ENCODE measurements at places on chromosomes 6 and 20.

GRCh38 chr6:94501516-94501915, 1075.8 kb upstream of the MANEA start:
- no peak for DNase-seq

DNA sequence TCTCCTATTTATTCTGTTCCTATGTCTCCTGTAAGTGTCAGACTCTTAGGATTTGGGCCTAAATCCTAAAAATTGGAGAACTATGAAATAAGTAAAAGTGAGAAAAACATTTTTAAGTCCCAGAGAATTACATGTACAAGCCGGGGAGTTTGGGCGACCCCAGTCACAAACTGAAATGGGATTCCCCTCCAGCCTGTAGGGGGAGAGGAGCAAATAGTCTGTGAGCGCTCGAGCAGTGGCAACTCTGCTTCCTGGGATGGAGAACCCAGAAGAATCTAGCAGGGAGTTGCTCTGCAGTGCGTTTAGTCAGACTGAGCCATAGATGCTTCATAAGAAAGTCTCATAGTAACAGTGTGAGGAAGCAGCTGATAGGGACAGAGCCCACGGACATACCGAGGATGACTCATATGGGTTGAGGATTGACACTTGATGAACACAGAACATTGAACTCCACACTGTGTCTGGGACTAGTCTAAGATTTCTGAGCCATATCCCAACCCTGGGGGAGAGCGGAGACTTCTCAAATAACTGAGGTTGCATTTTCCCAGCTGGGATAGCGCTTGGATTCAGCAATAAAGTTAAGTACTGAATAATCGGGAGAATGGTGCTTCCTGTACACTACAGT, 437.2 kb downstream of the BCKDHB start:
- DNase-seq = no peak

GRCh38 chr6:85401186-85402021, 48.5 kb upstream of the NT5E start:
- no peak for DNase-seq

DNA sequence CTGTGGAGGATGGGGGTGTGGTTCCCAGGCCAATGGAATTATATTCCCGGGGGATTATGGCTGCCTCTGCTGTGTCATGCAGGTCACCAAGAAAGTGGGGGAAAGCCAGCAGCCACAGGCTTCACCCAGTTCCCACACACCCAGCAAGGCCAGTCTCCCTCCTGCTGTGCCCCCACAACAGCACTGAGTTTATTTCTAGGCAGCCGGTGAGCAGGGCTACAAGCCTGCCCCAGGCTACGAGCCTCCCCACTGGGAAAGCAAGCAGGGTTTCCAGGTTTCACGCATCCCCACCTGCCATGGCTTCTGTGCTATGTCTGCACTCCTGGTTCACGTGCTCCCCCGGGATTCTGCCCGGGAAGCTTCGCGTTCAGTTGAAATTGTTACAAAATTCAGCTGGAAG, 72.6 kb downstream of the ERMARD start:
- DNase-seq = no peak

GRCh38 chr20:4154958-4155411, 139.6 kb upstream of the RNF24 start:
- peak; percentile 89 for DNase-seq

DNA sequence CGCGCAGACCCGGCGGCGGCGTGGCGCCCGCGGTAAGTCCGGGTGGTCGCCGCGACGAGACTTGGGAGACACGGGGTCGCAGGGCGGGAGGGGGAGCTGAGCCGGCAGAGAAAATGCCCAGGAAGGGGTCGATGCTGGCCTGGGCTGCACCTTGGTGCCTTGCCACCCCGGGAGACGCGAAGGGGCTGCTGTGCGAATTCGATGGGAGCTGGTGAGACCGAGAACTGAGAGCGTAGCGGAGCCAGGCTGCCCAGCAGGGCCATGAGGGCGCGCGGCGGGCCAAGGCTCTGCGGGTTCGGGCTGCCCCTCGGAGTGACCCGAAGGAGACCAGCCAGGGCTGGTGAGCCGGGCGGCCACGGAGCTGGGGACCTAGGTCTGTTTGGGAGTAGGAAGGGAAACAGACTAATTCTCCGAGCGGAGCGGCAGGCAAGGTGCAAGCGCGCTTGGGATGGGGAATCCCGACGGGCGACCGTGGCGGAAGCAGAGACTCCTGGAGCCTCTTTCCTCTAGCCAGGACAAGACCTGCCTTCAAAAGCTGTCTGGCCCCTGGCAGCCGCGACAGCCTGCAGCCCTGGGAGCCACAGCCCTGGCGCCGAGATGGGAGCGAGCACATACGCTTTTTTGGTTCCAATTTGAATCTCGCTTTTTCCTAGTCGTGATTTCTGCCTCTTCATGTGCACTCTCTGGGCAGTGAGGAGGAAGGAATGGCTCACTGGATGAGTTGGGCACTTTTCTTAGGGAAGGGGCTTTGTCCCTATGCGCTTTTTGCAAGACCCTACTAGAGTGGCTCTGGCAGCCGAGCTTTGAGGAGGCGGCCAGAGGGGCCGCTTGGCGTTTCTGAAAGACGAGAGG, 691 bp downstream of the SYNDIG1 start:
- no peak for DNase-seq

DNA sequence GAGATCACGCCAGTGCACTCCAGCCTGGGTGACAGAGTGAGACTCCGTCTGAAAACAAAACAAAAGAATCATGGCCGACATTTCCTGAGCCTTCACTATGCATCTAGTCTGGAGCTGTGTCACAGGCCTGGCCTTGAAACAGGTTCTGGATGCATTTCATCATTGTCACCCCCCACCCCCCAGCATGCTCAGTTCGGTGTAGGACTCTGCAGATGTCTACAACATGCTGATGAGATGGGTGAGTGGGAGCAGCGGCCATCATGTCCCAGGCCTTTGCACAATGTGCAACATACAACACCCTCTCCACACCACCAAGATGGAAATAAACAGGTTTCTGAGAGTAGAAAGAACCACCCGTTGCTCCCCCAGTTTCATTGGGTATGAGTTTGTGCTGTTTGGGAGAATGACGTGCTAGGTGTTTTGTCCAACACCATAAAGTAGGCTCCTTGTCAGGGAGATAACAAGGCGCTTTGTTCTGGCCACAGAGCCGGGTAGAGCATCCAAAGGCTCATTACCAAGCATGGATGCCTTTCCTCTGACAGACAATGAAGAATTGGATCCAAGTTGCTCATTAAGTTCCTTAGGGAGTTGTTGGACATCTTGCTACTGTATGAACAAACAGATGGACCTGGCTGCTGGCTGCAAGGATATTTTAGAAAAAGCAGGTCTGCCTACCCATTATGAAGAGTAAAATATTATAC, 22.1 kb downstream of the SNHG17 start:
- DNase-seq = no peak

DNA sequence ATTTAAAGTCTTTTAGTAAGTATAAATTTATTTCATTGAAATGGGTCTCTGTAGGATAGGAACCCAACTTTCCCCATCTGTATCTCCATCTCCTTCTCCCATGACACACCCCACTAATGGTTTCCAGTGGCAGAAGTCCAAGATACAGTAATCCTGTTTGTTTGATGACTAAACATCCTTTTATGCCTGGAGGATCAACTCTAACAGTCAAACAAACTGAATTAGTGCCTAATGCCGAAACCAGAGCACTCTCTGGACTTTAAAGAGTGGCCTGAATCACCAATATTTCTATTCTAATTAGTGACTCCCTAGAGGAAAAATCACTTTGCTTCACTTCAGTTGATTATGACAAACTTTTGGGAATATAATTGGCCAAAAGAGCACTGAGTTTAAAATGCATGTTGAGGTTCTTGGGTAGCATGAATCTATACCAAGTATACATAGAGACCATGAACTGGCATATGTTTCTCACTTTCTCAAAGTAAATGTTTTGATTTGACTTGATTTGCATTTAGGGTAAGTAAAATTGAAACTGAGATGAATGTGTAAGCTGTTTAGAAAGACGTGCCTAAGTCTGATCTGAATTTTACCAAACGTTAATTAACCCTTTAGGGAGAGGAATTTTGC, 776.4 kb upstream of the NRSN1 start:
- DNase-seq = no peak

GRCh38 chr6:118679327-118679901, 28.0 kb upstream of the CEP85L start:
- DNase-seq = no peak

GRCh38 chr20:31667315-31668285, 29.9 kb downstream of the COX4I2 start:
- peak; percentile 46 for DNase-seq
